Stimulated activated CD4-positive, alpha-beta T cell treated with anti-CD3 and anti-CD28 coated beads, TNF-alpha, amount 100 ng/mL, for 1 hour (primary cell): ENCODE measurements at places on chromosomes 5 and 9.

- DNase-seq: no peak
Observed at GRCh38 chr5:59299006-59299405, 594.5 kb downstream of the PDE4D start.

DNA sequence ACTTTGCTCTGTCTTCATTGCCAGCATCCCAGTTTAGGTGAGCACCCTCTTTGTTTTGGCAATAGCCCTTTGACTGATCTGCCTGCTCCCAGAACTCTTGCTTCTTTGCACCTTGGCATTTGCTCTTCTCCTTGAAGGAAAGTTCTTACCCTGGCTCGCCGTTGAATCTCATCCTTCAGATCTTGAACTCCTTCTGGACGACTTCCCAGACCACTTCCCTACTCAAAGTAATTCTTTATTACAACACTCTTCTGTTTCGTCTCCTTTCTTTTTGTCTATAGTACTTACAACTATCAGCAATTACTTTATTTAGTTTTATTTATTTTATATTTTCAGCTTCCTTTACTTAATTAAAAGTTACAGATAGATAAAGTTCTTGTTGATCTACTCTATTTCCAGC, 1510.1 kb downstream of the MAT2B start:
- no peak for DNase-seq

DNA sequence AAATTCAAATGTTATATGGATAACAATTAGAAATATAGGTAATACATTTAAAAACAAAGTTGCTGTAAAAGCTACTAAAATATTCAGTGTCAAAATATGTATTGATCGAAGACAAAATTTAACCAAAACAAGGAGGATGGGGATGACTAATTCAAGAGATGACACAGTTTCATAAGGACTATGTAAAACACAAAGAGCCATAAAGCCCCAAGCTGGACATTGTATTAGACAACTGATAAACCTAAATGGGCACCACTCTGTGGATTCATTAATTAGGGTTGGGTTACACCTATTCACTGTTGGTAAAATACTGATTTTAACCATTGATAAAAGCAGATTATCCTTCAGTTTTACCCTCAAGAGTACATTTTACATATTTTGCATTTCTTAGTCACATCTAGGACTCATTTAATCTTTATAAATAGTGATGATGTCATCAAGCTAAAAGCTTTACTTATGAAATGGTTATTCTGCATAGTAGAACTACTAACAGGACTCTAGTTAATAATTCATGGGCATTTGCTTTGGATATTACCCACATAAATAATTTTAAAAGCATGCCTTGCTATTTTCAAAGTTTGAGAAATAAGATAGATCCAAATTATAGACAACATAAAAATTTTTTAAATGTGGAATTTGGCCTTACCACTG, 13.7 kb downstream of the TUT7 start:
- DNase-seq: no peak

- DNase-seq: no peak
Observed at GRCh38 chr5:163303718-163304117, 133.7 kb upstream of the CCNG1 start.

DNA sequence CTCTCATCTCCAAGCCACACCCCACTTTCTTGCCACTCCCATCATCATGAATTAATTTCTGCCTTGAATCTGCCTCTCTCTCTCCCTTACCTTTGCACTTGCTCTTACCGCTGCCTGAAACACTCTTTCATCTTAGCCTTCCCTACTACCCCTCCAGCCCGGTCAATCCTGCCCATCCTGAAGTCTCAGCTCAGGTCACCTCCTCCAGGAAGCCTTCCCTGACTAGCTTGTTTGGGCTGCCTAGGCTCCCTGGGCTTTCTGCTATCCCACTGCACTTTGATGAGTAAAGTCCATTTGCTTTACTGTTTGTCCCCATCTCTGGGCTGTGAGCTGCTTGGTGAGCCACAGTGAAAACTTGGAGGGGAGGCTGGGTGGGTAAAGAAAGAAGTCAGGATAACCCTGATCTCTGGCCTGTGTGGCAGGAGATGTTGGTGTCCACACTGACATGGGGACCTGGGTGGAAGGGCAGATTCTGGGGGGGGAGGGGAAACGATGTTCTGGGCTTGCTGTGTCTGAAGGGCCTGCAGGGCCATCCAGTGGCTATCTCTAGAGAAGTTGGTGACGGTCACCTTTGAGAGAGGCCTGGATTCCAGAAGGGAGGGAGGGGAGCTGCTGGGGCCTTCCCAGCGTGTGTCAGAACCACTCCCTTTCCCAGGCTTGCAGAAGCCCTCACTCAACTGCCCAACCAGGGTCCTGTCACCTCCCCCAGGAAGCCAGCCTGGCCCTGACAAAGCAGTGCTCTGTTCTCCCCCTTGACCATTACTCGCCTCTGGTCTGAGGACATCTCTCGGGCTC, 75.0 kb upstream of the DAB2IP start:
- no peak for DNase-seq

GRCh38 chr5:61178702-61179101, 16.4 kb upstream of the SMIM15 start:
- DNase-seq: no peak

DNA sequence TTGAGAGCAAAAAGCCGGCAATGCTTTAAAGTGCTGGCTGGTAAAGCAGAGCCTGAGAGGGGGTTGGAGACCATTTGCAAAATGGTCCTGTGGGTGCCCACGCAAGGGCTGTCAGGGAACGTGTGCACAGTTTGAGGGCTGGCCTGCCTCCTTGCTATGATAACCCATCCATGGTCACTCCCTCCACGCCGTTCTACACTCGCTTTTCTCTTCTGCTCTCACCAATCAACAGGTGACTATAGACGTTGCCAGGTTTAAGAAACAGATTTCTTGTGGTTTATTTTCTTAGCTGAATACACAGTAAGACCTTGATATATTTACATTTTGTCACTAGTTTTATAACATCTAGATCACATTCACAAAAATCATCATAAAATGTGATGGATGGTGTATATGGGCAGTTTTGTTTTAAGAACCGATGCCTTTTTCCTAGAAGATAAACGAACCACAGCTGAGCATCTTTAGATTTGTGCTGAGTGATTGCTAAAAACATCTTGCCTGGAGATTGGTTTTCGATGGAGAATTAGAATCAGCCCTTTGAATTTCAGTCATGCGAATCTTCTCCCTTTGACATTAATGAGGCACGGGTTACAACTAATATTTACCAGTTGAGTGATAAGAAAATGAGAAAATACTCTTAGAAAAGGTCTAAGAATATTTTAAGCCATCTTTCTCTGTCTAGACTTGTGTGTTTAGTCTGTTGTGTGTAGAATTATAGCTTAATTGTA, 13.9 kb downstream of the MAP1B start:
- DNase-seq: no peak

DNA sequence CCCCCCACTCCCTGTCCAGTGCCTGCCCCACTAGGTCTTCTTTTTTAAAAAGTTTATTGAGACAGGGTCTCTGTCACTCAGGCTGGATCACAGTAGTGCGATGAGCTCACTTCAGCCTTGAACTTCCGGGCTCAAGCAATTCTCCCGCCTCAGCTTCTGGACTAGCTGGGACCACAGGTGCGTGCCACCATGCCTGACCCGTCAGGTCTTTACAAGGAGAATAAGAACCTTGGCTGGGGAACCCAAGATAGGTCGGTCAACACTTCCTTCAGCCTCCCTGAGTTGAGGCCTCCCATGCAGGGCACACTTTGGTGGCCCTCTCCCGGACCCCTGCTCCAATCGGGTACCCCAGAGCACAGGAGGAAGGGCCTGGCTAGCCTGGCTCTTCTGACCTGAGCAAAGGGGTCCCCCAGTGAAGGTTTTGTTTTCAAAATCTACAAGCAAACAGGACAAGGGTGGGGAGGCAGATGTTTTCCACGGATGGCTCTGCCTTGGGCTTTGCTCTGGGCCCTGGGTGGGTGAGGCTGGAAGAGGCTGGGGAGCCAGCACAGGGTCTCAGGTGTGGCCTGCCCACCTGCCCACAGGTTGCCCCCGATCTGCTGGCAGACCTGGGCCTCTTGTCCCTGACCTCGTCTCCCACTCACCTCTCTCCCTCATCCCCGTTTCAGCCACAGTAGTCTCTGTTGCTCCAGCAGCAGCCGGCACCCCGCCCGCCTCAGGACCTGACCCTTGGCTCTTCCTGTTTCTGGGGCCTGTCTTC, 108.7 kb upstream of the PHYKPL start:
- DNase-seq: no peak

GRCh38 chr9:94533155-94533554, 21.7 kb upstream of the PCAT7 start:
- DNase-seq: no peak

DNA sequence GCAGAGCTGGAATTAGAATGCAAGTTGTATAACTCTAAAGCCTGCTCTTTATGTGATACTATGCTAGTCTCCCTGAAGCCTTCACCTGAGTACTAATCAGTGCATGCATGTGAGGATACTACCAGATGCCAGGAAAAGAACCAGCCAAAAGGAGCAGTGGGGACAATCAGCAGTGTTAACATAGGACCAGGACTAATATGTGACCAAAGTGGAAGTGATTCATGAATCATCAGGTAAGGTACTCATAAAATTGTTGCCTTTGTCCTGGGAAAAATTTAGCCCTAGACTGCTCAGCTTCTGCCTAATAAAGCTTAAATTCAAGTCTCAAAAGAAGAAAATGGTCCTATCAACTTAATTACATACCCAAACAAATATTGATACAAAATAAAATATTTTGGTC, 13.4 kb upstream of the TSLP start:
- DNase-seq: no peak

- DNase-seq: no peak
Observed at GRCh38 chr9:129032541-129033159, 3.8 kb upstream of the MIGA2 start.

DNA sequence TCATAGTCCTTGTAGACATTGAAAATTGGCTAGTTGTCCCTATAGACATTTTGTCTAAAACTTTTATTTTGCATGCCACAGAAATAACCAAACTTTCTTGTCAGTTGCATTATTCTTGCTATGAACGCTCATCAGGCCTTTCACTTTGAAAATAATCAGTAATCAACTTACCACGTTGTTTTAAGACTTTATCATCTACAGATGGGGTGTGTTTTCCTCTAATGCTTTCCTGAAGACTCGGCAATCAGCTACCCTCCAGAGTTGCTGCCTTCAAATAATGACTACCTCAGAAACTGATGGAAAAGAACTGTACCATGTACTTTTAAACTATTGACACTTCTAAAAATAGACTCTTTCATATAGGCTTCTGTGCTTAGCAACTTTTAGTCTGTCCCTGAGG, 33.5 kb upstream of the HSPB3 start:
- no peak for DNase-seq

DNA sequence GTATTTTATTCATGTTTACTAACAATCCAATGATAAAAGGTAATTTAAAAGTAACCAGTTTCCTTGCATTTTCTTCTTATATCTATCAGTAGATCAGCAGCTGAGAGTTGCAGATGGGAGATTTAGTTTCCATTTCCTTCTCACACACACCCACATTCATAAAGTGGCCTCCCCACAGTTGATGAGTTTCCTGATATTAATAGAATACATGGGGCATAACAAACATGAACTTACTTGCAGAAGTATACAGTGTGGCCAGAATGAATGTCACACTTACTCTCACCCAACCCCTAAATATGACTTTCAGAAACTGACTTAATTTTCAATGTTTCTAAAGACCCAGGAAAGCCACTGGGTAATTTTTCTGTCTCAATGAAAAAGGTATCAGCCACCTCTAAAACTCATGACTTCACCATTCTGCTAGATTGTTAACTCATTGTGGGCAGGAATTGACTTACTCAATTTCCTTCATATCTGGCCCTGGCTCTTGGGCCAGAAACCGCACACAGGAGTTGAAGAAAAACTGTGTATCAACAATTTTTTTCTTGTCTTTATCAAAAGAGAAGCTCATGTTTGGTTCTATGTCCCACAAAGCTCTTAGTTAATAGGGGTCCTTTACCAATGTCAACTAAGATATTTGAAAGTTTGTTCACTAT, 63.5 kb upstream of the OSMR start:
- no peak for DNase-seq

- no peak for DNase-seq
Observed at GRCh38 chr9:137449081-137449844, 8.1 kb upstream of the ENTPD8 start.

GRCh38 chr5:164651546-164652275, 1146.3 kb downstream of the MAT2B start:
- no peak for DNase-seq

DNA sequence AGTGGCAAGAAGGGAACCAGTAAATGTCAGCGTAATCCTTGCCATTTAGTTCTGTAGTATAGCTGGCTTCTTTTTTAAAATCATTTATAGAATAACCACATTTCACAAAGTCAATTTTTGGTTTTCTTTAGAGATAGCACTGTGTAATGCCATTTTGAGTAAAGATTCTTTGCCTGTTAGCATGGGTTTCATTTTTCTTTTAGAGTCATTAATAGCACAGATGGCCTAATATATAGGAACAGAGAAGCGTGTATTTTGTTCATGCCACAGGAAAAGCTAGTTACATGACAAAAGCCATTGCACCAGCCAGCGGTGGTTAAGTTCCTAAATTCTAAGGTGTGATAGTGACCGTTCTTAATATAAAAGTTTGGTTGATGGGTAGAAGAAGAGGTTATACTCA, 1363.9 kb downstream of the MAT2B start:
- no peak for DNase-seq

DNA sequence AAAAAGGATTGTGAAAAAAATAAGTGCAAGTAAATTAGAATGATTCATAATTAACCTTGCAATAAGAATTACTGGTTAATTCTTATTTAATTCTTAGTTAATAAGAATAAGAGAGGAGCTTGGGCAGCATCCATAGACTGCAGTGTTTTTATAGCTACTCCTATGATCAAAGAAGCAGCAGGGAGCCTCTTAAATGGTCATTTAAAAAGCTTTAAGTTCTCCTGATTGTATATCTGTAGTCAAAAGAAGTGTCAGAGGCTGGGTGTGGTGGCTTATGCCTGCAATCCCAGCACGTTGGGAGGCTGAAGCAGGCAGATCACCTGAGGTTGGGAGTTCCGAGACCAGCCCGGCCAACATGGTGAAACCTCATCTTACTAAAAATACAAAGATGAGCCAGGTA, 14.4 kb downstream of the ACER2 start:
- DNase-seq: no peak

DNA sequence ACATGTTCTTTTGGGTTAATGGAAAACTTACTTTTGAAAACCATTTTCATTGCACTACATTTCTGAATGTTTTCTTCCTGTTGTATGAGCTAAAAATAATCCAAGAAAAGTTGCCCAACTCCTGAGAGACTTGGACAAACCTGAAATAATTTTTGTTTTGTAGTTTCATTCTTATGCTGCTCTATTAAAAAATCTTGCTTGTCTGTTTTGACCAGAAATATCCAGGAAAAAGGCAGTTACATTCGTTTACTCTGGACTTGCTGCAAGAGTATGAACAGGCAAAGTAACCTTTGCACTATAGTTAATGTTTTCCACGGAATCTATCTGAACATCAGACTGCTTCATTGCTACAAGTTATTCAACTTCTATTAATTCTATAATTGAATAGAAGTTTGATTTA, 200.1 kb upstream of the DAB2 start:
- DNase-seq: no peak
